ENCODE measurements at places on chromosomes 7 and 10.

DNA sequence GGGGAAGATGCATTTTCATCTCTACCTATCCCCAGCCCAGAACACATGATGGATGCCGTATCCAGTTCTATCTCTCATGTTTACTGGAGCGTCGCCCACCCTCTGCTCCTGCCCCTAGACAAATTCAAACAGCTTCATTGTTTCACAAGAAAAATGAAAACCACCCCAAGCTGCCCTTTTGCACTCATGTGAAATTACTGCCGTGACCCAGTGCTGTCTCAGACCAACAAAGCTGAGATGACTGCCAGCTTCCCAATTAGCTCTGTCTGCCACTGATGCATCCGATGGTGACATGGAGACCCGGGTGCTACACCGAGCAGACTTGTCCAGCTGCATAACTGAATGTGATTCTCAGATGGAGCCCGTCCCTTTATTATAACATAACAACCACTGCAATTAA is 67.7 kb downstream of the FOXI2 start:
- no peak for DNase-seq

DNA sequence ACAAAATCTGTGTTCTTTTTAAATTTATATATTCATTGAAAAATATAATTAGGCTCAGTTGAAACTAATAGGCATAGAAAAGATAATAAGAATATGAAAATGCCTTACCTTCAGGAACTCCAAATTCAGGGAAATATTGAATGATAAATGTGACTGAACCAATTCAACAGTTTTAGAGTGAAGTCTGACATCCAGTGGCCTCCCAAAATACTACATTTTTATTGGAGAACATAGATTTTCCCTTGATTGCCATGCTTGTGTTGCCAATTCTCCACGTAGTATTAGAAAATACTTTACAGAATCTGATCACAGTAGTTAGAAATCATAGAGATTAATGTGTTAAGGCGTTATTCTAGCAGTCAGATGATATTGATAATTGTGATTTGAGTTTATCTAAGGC is 1246.7 kb downstream of the GATA3 start:
- DNase-seq: no peak

GRCh38 chr10:125159486-125159931 is 854 bp downstream of the CTBP2 start:
- DNase-seq: no peak

GRCh38 chr10:19096501-19097073 is 48.0 kb downstream of the MALRD1 start:
- no peak for DNase-seq

DNA sequence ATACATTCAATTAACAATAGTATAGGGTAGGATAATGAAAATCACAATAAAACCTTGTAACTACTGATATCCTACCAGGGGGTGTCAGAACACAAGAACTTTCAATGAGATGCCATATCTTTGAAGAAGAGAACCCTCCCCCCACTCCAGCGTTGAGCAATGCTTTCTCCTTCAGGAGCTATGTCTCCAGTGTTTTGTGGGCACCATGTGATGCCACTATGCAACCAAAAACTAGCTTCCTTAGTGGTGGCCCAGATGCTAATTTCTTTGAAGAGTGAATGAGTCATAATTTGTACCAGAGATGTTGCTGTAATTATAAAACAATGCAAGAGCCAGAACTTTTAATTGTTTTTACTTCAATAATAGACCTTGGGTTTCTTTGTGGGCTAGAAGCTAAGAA is 76.0 kb upstream of the ADO start:
- DNase-seq: no peak

DNA sequence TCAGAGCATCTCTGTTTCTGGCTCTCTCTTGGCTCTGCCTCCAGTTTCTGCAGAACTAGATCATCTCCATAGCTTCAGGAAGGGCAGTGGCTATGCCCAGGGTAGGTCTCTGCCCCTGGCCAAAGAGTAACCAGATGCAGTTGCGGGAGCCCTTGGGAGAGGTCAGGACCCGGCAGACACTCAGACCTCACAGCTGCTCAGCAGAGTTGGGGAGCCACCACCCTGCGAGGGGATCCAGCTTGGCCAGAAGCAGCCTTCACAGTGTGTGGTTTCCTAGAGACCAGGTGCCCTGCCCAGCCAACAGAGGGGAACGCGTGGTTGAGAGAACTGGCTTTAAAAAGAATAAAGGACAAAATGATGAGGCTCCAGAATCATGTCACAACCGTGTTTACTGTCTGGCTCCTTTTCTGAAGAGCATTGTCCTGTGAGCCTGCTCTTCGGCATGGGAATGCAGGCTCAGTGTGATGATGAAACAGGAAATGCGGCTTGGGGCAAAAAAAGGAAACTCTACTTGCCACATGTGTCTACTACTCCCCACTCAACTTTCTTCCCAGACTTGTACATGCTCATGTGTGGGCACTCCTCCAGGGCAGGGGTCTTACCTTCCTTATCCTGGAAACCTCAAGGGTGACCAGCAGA is 243.1 kb downstream of the INHBA start:
- DNase-seq: peak; percentile 33

All from GF-D8 (cell line).